CD4-positive, alpha-beta memory T cell (primary cell): ENCODE measurements at places on chromosomes 1 and 21. TPM values are rescaled to one million over a fixed set of nuclear protein-coding genes. Genes with fewer than 3 reads are reported as not detected.
A peak's percentile ranks its signal among the peaks of the same experiment; 100 is the strongest.

- no peak for DNase-seq
These were observed 107.0 kb downstream of the CAPN8 start for GRCh38 chr1:223558512-223558911.

- DNase-seq = peak; percentile 24
These were observed 3.1 kb downstream of the PANK4 start for GRCh38 chr1:2523191-2523890.

GRCh38 chr1:155044812-155045657 lies 6.1 kb upstream of the ADAM15 start:
- DNase-seq = peak; percentile 66

GRCh38 chr21:42857216-42857615 lies 22.1 kb downstream of the WDR4 start:
- DNase-seq = no peak

- no peak for DNase-seq
These were observed 438.9 kb downstream of the CAMTA1 start for GRCh38 chr1:7224081-7224534.

DNA sequence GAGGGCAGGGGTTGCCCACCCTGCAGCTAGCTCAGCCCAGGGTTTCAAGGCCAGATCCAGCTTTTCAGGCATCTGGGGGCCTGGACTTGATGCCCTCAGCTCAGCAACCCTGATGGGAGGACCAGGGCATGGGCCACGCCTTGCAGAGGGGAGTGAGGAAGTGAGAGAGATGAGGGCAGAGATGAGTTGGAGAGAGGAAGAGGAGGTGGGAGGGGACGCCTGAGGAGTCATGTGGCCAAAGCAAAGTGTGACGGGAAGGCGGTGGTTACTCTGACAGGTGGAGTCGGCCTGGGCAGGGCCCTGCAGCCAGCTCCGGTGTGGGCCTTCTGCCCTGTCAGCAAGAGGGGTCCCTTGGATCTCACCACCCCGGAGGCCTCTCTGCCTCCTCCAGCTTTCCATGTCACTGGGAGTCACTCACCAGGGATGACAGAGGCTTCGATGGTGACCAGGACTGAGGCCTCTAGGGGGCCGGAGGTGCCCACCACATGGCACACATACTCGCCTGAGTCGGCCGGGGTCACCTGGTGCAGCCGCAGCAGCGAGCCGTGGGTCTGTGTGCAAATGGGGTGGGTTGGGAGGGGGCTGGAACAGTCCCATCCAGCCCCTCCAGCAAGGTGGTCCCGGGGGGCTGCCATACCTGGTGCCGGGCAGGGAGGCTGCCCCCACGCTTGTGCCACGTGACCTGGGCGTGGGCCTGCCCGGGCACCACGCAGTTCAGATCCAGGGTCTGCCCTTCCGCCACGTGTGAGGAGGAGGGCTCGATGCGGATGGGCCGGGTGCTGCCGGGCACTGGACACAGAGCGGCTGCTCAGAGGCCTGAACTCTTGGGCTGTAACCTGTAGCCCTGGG lies 40.4 kb downstream of the LDLRAD2 start:
- DNase-seq = no peak

GRCh38 chr1:93692451-93692861 lies 10.8 kb upstream of the BCAR3 start:
- DNase-seq = no peak

GRCh38 chr21:14862794-14863720 lies 201.7 kb downstream of the NRIP1 start:
- DNase-seq = no peak

DNA sequence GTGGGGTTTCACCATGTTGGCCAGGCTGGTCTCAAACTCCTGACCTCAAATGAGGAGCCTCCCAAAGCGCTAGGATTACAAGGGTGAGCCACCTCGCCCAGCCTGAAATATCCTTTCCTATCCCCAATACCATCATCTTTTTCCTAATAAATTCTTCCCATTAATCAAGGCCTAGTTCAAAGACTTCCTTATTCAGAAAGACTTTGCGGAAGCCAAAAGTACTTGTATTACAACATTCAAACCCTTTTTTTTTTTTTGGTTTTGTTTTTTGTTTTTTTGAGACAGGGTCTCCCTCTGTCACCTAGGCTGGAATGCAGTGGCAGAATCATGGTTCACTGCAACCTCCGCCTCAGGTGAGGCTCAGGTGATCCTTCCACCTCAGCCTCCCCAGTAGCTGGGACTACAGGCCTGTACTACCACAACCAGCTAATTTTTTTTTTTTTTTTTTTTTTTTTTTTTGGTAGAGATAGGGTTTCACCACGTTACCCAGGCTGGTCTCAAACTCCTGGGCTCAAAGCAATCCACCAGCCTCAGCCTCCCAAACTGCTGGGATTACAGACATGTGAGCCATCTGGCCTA lies 7.6 kb downstream of the SLC19A2 start:
- DNase-seq = no peak

- DNase-seq = no peak
These were observed 3.0 kb downstream of the PRRC2C start for GRCh38 chr1:171488190-171488929.

- no peak for DNase-seq
These were observed 3.6 kb upstream of the PKN2 start for GRCh38 chr1:88680471-88680870.

DNA sequence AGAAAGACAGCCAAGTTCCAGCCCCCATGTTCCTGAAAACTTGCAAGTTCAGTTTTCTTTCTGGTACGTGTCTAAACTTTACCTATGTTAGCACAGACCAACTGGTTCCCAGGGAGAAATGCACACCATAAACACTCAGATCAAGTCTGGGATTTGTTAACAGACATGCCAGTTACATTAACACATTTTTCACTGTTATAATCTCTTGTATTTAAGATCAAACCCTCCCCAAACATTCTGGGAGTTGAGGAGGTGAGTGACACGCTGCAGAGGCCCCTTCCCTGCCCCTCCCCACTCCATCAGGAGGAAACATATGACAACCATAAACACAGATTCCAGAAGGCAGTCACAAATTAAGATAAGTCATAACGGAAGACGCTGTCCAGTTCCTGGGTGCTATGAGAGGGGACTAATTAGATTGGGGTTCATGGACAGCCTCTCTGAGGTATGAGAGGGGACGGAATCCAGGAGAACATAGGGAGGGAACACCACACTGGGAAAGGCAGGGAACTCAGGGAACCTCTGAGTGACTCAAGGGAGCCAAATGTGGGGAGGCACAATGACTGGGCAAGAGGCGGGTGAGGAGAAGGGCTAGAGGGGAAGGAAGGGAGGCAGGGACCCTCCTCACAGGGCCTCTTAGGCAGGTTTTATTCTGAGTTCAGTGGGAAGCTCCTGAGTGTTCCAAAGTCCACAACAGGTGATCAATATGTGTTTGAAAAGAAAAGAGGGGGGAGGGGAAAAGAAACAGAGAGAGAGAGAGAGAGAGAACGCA lies 25.0 kb downstream of the DUSP10 start:
- no peak for DNase-seq

DNA sequence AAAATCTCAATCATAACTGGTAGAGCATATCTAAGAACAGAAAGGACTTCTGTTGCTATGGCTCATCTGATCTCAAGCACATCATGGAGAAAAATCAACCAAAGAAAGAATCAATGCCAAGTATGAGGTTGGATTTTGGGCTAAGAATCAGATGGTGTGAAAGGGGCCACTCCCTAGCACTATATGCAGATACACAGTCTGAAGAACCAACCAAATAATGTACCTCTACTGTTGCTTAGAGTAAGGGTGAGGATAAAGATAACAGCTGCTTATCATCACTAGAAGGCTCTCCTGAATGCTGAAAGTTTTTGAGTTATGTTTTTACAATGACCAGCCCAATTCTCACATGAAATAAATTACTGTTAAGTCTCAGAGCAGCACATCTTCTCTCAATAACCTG lies 35.6 kb downstream of the ST7L start:
- no peak for DNase-seq

DNA sequence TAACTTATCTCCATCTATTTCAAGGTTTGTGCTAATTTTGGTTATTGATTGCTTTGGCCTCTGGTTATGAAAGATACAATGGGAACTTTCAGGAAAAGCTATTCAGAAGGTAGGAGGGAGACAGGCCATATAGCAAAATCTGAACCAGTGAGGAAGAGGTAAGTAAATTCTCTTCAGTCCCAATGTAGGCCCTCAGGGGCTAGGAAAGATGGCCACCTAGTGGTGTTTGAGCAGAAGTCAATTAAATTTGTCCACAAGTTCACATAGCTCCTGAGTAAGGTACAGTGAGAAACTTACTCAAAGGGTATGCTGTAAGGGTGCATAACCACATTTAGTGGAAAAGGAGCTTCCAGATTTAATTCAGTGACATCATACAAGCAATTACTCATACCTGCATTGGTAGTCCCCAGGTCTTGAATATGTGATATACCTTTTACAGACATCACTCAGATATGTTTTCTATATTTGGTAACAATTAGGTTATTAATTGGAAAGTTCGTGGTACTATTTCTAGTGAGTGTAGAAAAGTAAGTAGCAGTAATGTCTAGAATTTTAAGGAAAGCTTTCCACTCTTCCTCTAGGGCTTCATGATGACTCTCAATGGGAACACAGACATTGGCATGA lies 21.4 kb upstream of the FMO1 start:
- no peak for DNase-seq

GRCh38 chr21:14550135-14550534 lies 4.0 kb upstream of the SAMSN1 start:
- peak; percentile 36 for DNase-seq

GRCh38 chr1:230784163-230784562 lies 37.0 kb downstream of the CAPN9 start:
- no peak for DNase-seq

GRCh38 chr1:24266398-24266941 lies 52.7 kb upstream of the GRHL3 start:
- DNase-seq = no peak

DNA sequence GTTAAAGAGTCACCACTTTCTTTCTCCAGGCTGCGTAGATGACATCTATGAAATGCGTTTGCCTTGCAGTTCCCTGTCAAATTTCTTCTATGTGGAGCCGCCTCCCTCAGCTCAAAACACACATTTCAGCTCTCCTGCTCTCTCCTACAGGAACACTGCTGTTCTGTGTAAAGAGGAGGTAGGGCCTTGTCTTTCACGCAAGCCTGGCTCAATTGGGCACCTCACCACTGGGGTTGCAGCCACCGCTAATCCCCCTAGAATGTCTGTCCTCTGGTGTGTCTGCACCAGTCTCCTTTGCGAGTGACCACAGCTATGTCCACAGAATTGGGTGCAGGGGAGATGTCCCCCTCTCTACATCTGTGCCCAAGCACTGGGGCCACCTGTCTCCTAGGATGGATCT lies 31.8 kb upstream of the CFHR4 start:
- no peak for DNase-seq

DNA sequence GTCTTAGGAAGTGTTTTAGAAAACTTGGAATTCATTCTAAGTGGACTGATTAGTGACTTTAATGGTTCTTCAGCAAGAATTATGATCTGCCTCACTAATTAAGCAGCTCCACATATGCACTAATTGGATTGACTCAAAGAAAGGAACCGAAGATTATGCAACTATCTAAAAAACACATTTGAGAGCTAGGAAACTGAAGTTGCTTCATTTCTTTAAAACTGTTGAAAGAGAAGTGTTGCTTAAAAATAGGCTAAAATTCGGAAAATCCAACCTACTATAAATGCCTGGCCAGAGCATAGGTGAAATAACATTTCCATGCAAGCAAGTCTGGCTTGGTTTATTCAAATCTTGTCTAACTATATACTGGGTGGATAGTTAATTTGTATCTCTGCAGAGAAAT lies 502.9 kb upstream of the ZRANB2 start:
- DNase-seq = no peak

DNA sequence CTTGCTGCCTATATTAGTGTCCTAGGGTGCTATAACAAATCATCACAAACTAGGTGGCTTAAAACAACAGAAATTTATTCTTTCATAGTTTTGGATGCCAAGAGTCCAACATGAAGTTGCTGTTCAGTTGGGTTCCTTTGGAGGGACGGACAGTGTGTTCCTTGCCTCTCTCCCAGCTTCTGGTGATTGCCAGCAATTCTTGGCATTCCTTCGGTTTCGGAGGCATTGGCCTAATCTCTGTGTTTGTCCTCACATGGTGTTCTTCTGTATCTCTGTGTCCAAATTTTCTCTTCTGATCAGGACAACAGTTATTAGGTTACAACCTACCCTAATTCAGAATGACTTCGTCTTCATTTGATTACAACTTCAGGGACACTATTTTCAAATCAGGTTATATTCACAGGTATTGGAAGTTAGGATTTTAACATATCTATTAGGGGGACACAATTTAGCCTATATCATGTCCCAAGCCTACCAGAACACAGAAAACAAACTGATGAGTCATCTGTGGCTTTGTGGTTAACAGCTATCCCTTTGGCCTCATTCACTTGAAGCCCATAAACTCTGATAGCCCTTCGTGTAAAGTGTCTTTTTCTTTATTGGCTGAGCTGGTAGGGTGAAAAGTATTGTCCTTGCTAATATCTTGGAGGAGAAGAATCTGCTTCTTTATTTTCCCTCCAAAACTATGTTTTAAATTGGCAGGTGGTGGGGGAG lies 83.2 kb upstream of the PAPPA2 start:
- no peak for DNase-seq

DNA sequence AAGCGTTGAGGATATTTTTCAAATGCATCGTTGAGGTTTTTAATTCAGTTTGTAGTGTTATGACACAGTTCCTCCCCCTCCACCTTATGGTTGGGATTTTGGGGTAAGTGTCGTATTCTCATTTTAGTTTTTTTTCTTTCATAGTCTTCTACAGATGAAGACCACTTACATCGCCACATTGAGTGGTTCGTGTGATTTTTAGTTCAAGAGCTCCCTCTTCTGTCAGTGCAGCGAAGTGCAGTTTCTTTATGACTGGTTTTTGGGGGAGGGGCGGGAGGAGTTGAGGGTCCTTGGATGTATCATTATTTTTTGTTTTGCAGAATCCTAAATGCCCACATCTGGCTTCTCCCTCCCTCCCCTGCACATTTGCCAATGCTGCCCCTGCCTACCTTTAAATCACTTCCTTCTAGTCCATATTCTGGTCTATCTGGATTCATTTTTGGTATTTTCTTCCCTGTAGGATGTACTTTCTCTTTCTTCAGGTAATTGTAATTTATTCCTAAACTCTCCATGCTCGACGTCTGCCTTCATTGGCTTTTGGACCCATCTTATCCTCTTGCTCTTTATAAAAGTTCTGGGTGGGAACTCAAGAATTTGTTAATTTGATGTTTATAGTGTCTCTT lies 433.1 kb downstream of the CAMTA1 start:
- DNase-seq = peak; percentile 4

The OLIG2 gene
- total RNA-seq = not detected

The WDR26 gene
- 121 TPM for total RNA-seq

The FCGR3A gene
- 2.1 TPM for total RNA-seq

The CLCA4 gene
- not detected for total RNA-seq

The FAM78B gene
- 0.32 TPM for total RNA-seq

The DNAJC6 gene
- 3.6 TPM for total RNA-seq

The CD1B gene
- not detected for total RNA-seq

The GPA33 gene
- total RNA-seq = 21.6 TPM

The KIF21B gene
- total RNA-seq = 94.7 TPM

The FMO5 gene
- total RNA-seq = 1.0 TPM

The STIL gene
- total RNA-seq = 2.6 TPM

The ARHGAP29 gene
- not detected for total RNA-seq

The CTH gene
- 2.9 TPM for total RNA-seq

The FCRL5 gene
- not detected for total RNA-seq

The ROR1 gene
- total RNA-seq = not detected
